Spinal cord (tissue), 10 donors: ENCODE measurements at places on chromosomes 5 and 9.
A peak's percentile ranks its signal among the peaks of the same experiment; 100 is the strongest.

DNA sequence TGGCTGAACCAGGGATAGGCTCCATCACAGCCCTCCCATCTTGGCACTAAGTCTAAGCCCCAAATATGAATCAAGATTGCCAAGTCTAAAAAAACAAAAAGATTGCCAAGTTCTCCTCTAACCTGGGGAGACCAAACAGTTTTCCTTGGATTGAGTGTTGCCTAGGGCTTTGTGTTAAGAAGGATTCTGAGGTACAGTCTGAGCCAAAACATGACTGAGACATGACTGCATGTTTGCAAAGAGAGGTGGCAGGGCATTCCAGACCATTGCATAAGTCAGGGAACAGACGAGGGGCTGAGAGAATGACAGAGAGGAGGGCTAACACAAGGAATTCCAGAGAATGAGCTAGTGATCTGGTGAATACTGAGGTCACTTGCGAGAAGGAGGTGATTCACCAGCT, 11.4 kb downstream of the LAMC3 start:
- no peak for DNase-seq

DNA sequence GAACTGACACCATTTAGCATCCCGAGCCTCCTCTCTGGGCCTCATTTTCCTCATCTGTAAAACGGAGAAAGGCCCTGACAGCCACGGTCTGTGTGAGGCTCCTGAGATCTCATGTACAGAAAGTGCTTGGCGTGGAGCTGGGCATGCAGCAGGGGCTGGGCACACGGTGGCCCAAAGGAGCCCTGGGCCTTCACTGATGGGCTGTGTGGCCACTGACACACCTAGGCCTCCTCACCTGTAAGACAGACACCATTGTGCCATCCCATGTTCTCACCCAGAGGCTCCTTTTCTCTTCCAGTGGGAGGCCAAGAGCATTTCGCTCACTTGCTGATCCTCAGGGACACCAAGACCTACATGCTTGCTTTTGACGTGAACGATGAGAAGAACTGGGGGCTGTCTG, 1.6 kb downstream of the ORM1 start:
- DNase-seq: no peak

DNA sequence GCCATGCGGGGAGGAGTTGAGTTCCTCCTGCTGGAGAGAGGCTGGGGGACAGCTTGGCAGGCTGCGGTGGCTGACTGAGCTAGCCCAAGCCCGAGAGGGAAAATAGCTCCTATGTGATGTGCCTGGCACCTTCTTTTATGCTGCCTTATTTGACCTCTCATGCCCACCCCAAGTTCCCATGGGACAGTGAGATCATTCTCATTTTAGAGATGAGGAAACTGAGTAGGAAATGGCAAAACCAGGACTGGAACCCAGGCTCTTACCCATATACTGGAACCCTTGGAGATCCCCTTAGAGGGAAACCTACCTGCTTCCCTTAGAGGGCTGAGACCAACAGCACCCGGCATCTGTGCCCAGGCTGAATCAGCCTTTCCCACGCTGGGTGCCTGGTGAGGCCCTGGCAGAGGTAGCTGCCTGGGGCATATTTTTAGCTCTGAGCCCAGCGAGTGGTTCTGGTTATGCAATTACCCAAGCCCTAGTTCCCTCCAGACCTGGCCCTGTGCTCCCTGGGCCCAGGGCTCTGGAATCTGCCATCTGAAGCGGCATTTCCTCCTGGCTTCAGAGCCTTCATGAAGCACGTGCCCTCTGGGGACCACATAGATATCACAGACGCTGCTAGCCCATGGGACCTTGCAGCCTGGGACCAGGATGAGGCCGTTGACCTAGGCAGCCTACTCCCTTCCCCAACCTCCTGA, 23.6 kb downstream of the COL27A1 start:
- no peak for DNase-seq

GRCh38 chr5:2524620-2525019, 226.9 kb downstream of the IRX2 start:
- DNase-seq: no peak

GRCh38 chr9:5518937-5519319, 8.6 kb downstream of the PDCD1LG2 start:
- DNase-seq: no peak

DNA sequence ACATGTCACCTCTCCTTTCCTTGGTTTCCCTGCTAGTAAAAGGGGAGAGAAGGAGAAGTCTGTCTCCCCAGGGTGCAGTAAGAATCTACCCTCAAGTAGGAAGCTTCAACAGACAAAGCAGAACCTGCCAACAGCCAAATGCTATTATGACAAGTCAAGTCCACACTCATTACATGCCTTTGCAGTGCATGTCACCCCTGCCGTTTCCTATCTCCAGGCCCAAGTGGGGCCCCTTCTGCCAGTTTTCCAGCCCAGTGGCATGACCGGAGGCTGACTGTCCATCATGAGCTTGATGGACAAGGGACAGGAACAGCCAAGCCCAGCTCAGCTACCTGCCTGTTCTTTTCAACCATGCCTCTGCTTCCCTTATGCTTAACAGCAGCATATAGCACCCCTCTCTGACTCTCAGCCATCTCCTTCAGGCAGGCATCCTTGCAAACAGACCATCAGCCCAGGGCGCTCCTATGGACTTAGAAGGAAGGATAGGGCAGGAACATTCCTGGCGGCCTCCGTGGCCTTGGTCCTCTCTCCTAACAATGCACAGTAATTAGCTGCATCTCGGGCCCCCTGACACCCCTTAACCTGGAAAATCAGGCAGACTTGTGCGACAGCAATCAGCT, 107.2 kb upstream of the RAD23B start:
- DNase-seq: no peak

DNA sequence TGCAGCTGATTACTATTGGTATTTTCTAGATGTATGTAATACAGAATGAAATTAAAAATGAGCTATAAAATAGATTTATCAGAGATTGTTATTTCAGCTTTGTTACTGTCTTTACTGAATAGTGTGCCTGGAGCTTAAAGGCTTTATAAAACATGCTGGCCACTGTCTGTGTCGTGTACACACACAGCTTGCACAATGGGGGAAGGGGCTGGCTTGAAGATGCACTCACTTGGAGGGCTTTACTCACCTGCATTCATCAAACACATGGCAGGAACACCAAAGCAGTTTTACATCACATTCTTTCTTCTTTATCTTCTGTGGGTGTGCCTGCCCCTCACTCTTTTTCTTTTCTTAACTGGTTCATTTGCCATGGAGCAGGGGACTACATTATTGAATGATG, 60.9 kb downstream of the TLE4 start:
- no peak for DNase-seq

- no peak for DNase-seq
These were observed 322.9 kb downstream of the SLIT3 start for GRCh38 chr5:168978015-168978414.

DNA sequence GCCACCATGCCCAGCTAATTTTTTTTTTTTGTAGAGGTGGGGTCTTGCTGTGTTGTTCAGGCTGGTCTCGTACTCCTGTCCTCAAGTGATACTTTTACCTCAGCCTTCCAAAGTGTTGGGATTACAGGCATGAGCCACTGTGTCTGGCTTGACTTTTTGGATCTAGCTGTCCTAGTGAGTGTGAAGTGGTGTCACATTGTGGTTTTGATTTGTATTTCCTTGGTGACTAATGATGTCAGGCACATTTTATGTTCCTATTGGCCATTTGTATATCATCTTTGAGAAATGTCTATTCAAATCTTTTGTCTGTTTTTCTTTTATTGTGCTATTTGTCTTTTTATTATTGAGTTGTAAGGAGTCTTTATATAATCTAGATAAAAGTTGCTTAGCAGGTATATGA, 53.5 kb upstream of the MCCC2 start:
- no peak for DNase-seq

- peak; percentile 64 for DNase-seq
These were observed 147.8 kb downstream of the TMEM38B start for GRCh38 chr9:105842023-105842644.

- DNase-seq: no peak
These were observed 653.7 kb downstream of the MTRR start for GRCh38 chr5:8522646-8523045.

GRCh38 chr9:18002718-18003438, 424.0 kb downstream of the SH3GL2 start:
- no peak for DNase-seq

DNA sequence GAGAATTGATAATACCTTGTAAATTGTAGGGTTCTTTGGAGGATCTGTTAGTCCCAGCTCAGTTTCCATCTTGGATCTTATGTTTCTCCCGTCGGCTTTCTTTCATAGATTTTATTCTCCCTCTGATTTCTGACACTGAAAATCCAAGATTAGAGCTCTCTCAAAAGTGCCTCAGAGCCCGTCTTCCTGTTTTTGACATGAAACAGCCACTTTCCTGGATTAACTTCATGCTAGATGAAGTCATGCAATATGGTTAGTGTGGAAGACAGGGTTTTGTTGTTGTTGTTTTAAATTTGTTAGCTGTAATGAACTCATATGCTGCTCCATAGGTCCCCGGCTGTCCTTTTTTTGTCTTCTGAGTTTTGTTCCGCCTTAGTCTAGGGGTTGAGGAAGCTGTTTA, 51.6 kb upstream of the ZFR start:
- DNase-seq: no peak

- DNase-seq: no peak
These were observed 606.4 kb upstream of the CLINT1 start for GRCh38 chr5:158465086-158465972.

- DNase-seq: no peak
These were observed 409.7 kb downstream of the ADGRV1 start for GRCh38 chr5:90968319-90968718.

DNA sequence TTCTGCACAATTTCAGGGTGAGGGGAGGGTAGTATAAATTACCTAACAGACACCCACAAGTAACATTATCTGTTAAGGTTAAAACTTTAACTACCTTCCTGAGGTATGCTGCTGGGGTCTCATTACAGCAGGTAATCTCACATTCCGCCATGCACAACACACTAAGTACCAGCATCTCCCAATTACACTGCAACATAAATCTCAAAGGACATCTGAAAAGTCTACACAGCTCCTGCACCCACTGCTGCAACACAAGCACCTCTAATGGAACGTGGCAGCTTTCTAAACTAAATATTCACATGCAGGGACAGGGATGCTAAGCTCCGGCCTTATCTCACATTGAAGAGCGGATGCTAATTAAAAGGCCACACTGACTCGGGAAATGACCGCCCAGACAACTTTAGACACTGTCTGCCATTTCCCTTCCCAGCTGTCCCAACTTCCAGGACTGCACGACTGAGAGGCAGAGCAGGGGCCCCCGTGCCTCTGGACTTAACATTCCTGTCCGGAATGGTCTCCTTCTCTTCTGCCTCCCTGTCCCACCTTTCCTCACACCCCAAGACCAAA, 45.9 kb downstream of the PSMB7 start:
- no peak for DNase-seq

DNA sequence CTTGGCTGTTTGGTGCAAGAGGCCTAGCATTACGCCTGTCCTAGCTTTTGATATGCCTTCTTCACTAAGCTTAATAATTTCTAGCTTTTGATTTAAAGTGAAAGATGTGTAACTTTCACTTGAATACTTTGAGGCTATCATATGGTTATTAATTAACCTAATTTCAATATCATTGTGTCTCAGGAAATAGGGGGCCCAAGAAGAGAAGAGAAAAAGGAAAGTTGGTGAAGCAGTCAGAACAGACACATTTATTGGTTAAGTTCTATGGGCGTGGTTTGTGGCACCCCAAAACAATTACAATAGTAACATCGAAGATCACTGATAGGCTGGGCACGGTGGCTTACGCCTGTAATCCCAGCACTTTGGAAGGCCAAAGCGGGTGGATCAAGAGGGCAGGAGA, 40.9 kb upstream of the F2RL2 start:
- DNase-seq: no peak

GRCh38 chr9:104319198-104319597, 184.9 kb upstream of the OR13F1 start:
- no peak for DNase-seq

DNA sequence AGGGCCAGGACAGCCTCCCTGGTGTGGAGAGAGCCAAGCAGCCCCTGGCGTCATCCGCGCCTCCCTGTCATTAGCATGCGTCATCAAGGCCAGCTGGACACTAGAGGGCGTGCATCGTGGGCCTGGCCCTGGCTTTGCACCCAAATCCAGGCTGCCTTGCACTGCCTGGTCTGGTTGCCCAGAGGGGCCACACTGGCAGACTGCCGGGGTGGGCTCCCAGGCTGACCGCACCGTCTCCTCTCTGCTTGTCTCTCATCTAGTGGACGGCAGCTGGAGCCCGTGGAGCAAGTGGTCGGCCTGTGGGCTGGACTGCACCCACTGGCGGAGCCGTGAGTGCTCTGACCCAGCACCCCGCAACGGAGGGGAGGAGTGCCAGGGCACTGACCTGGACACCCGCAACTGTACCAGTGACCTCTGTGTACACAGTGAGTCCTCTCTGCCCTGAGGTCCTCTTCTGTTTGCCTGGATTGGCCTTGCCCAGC, 29.0 kb downstream of the HK3 start:
- no peak for DNase-seq
